AG20443 (cell line): ENCODE measurements at places on chromosomes 12 and 14.

GRCh38 chr14:64792231-64792630 is 87.5 kb downstream of the SPTB start:
- DNase-seq = no peak

DNA sequence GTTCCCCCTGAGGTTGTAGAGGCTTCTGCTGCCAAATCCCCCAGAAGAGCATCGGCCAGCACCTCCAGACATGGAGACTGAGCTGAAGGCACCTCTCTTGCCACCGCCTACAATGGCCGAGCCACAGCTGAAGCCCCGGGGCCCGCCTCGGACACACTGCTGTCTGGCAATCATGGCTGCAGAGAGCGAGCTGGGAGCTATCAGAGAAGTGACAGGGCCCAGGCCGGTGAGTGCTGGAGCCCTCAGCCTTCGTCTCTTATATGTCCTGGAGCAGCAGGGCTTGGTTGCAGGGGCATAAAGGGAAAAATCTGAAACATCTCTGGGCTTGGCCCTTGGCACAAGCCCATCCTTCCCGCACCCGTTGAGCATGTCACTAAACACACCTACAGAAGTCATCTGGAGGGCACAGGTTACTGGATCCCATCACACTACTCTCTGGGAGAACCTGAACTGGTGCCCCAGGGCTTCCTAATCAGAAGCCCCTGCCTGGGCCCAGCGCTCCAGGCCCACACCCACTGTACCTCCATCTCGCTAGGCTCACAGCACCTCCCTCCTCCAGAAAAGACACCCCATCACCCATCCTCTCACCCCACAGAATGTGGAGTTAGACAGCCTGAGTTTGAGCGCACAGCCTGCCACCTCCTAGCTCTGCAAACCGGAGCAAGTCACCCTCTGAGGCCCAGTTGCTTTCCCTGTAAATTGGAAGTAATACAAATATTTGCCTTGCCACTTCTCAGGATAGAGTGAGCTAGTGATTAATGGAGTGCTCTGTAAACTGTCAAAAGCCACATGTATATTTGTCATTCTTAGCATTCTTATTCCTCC is at the start of gene KRT4:
Gene KRT4 (minus strand): TSS at position 232 of the 825 bp plus-strand sequence. CDS start 58 bp downstream, at position 174.
- DNase-seq = peak; percentile 44

GRCh38 chr12:93429852-93430251 is 11.9 kb downstream of the UBE2N start:
- no peak for DNase-seq

DNA sequence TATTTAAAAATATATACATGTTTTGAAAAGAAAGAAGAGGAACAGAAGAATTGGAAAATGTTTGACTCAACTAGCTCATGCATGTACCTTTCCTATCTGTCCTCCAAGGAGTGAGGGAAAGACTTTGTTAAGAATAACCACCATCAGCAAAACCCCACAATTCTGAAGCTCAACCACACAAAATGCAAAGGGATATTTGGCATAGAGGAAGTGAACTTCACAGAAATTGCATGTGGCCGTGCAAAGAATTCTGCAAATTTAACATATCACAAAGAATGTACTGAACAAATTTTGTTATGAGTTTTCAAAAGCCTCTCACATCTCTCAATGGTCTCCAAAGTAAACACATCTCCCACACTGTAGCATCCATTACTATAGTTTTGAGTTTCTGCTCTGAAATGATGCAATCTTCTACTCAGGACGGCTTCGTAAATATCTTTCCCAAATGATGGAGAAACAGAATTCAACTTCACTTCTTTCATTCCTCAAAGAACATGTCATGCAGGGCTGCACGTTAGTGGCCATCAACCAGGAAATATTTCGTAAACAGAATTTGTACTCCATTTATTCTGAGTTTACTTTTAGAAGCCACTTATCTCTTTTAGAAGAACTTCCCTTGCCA is 17.6 kb downstream of the DUSP6 start:
- DNase-seq = no peak

GRCh38 chr14:67417633-67418032 is 5.7 kb upstream of the PLEK2 start:
- DNase-seq = no peak

DNA sequence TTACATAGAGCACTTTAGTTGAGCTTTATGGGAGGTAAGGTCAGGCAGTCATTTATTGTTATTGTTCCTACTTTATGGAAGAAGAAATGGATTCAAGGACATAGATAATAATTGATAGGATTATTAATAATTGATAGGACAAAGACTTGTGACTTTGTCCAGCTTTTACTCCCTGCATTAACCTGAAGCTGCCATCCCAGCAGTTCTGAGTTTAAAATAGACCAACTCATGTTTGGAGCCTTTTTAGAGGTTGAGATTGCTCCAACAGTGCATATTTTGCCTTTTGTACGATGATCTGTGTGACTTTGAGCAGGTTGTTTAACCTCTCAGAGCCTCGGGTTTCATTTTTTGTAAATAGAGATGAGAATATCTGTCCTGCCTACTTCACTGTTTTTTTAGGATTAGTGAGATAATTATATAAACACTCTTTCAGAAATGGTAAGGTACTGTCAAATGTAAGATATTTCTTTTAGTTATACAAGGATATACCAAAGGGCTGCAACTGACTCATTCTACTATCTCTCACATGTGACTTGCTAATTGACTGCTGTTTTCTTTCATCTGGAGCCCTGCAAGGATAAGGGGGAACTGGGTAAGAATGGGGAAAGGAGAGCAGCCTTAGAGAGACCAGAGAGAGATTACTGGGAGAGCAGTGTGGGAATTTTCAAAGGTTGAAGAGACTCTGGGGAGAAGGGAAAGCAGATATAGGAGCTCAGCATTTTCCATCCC is 15.3 kb downstream of the WDR20 start:
- DNase-seq = no peak

GRCh38 chr12:53300187-53300586 is 692 bp downstream of the MYG1 start:
- peak; percentile 56 for DNase-seq

- DNase-seq = peak; percentile 72
Observed at GRCh38 chr14:60637479-60638315, 11.6 kb downstream of the SIX1 start.

GRCh38 chr12:77130193-77130592 is 64.8 kb upstream of the E2F7 start:
- no peak for DNase-seq

- no peak for DNase-seq
Observed at GRCh38 chr12:101323255-101323654, 43.4 kb downstream of the UTP20 start.

DNA sequence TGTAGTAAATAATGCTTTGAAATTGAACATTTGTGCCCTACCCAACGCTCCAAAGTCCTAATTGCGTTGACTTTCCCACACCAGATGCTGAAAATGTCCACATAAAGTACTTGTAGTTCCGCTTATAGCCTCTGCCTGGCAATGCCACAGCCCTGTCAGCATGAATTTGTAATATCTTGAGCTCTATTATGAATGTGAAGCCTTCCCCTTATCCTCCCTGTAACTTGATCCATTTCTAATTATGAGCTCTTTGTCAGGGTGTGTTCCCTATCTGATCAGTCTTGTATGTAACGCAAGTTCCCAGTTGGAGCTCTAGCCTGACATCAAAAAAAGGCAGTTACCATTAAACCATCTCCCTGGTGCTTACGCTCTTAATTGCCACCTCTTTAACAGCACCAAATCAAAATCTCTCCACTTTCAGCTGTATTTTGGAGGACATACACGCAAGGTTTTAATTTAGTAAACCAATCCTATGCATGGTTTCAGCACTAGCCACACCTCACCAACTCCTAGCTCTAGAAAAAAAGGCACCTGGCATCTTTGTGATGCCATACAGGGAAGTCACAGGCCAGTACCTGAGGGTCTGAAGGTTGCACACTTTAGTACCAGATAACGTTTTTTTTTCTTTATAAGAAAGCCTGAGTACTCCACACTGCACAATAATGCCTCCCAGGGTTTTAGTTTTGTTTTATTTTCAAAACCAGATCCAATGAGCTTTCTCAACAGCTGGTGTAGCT is 69.3 kb downstream of the EEA1 start:
- DNase-seq = no peak

DNA sequence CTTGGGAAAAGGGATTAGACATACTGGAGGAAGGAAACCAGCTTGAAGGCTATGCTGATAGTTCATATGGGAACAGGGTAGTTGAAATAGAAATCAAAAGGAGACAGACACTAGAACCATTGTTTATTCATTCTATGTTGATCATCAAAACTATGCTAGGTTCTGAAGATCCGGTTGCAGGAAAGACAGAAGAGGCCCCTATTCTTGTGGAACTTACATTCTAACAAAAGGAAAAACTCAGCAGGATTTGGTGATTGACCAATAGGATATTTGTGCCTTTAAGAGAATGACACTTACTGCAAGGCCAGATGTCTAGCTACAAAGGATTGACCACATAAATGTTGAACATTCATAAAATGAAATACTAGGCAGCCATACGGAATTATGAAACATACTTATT is 179.2 kb downstream of the AKAP6 start:
- DNase-seq = no peak

- no peak for DNase-seq
Observed at GRCh38 chr14:101246894-101247841, 314.1 kb upstream of the DIO3 start.

DNA sequence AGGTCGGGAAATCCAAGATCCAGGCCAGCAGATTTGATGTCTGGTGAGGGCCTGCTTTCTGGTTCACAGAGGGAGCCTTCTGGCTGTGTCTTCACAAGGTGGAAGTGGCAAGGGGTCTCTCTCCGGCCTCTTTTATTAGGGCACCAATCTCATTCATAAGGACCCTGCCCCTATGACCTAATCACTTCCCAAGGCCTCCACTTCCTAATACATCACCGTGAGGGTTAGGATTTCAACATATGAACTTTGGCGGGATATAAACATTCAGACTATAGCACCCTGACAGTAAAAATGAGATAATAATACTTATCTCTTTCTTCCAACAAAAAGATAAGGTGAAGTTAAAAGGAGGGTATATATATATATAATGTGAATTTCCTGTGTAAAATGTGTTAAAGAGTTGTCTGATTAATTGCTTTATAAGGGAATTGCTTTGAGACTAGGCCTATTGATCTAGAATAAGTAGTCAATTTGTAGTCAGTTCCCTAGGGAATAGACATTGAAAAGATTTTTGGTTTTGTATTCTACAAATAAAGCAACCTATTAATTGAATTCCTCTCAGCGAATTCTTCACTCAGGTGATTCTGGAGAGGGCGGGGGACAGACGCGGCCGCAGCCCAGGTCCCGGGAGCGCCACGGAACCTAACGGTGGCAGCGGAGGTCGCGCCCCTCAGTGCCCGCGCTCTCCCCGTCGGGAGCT is 516 bp upstream of the LGALS3 start:
- no peak for DNase-seq

- DNase-seq = no peak
Observed at GRCh38 chr12:19706936-19707335, 267.6 kb downstream of the AEBP2 start.

DNA sequence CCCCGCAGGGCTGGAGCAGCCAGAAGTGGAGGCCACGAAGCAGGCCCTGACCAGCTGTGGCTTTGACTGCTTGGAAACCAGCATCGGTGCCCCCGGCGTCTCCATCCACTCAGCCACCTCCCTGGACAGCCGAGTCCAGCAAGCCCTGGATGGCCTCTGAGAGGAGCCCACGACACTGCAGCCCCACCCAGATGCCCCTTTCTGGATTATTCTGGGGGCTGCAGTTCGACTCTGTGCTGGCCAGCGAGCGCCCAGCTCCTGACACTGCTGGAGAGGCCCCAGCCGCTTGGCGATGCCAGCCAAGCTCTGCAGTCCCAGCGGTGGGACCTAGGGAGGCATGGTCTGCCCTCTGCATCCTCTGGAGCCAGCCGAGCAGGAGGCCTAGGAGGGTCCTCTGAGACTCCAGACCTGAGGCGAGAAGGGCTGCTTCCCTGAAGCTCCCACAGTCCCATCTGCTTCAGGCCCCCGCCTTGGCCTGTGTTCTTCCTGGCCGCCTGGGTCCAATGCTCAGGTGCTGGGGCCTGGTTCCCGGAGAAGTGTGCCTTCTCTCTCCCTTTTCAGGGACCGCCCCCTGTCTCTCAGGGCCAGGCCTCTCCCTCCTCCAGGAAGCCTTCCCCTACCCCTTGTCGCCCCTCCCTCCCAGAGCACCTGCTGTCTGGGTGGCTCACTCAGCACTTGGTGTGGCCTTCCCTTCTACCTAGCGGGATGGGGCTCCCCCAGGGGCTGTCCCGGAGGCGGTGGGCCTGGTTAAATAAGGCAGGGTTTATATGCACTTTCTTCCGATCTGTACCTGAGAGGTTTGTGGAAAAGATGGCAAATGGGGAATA is 23.0 kb downstream of the MVK start:
- no peak for DNase-seq

DNA sequence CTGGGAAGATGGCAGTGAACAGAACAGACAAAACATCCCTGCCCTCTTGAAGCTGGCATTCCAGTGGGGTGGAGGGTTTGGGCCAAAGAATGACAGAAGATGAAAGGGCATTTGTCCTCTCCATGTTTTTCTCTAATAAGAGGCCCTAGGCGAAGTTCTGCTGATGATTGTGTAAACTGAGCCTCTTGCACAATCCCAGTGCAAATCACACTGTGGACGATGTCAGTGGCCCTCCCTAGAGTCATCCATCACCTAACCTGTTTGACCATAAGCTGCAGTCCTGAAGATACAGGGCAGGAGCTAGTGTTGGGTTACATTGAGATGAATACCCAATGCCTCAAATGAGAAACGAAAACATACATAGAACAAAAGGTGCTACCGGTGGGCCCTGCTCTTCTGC is 622.4 kb upstream of the TBX3 start:
- DNase-seq = no peak

- no peak for DNase-seq
Observed at GRCh38 chr12:79690142-79690637, 574 bp downstream of the PAWR start.

- peak; percentile 61 for DNase-seq
Observed at GRCh38 chr12:83826112-83826511, 1086.5 kb downstream of the SLC6A15 start.

- DNase-seq = peak; percentile 95
Observed at GRCh38 chr12:89352492-89353187, at the start of gene DUSP6. Gene DUSP6 (minus strand): TSS chr12:89352501. CDS start chr12:89352039, 462 bp downstream.

GRCh38 chr14:73749706-73750530 is 35.7 kb upstream of the PNMA1 start:
- DNase-seq = no peak

GRCh38 chr14:99234961-99235571 is 36.9 kb downstream of the BCL11B start:
- DNase-seq = no peak

GRCh38 chr12:52542157-52542556 is 10.8 kb downstream of the KRT71 start:
- DNase-seq = no peak

GRCh38 chr12:12807970-12808702 is 5.0 kb upstream of the DDX47 start:
- DNase-seq = no peak

GRCh38 chr14:56844406-56845002 is 34.2 kb upstream of the OTX2 start:
- DNase-seq = no peak

- DNase-seq = no peak
Observed at GRCh38 chr12:63990828-63991547, 146.5 kb downstream of the SRGAP1 start.

- DNase-seq = no peak
Observed at GRCh38 chr12:52585066-52585465, 11.4 kb upstream of the KRT74 start.
